Jurkat, Clone E6-1 (cell line): ENCODE measurements at places on chromosomes 6 and 20.

DNA sequence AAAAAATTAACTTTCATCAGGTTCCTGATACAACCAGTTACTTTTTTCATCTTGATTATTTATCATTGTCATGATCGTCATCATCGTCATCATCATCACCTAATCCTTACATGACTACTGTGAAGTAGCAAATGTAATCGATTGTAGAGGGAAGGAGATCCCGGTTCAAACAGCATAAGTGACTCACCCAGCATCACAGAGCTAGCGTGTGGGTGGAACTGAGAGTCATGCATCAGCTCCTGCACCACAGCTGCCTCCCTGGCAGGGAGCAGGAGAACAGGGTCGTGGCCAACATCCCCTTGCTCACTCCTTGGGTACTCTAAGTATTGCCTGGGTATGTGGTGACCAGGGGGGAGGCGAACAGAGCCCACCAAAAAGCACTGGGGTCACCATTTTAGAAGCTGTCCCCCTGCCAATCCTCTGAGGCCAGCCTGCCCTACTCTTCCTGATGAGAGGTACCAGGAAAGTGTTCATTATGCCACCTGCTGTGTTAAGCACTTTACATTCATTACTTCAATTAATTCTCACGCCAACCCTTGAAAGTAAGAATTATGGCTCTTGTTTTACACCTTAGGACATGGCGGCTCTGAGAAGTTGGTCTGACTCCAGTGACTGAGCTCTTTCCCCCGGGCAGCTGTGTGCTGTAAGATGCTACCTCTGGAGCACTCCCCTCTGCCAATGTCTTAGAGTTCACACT lies 425.2 kb downstream of the CD83 start:
- peak; percentile 44 for DNase-seq

- no peak for DNase-seq
These were observed 5.0 kb upstream of the HSPA12B start for GRCh38 chr20:3727401-3728021.

- DNase-seq = no peak
These were observed 129.8 kb upstream of the EDN1 start for GRCh38 chr6:12160326-12160725.

DNA sequence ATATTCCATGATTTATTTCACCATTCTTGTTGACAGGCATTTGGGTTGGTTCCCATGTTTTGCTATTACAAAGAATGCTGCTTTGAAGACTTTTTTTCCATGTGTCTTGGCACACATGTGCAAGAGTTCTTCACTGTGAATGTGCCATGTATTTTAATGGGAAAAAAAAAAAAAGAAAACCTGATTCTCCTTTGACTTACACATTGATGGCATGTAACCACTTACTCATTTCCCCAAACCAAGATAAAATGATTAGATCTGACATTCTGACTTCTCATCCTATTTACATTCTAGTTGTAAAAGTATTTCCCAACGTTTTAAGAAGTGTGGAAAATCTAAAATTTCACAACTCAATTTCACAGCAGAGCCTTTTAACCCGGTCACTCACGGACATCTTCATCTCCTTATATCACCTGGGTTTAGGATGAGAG lies 4.4 kb downstream of the CAP2 start:
- DNase-seq = no peak

DNA sequence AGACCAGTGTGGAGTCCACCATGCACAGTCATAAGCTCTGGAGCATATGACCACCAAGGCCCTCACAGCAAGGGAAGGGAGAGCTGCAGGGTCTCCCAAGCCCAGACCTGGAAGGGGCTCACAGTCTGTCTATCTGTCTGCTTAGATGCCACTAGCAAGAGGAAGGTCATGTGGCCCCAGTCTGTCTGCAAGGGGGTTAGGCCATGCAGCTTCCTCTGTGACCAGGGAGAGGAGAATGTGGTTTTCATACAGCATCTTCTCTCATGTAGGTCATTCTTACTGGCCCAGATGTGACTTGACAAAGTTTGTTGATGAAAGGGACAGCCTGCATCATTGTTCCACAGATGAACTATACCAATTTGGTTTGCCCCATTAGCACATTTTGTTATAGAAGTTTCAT lies 260.8 kb downstream of the FARS2 start:
- DNase-seq = no peak

DNA sequence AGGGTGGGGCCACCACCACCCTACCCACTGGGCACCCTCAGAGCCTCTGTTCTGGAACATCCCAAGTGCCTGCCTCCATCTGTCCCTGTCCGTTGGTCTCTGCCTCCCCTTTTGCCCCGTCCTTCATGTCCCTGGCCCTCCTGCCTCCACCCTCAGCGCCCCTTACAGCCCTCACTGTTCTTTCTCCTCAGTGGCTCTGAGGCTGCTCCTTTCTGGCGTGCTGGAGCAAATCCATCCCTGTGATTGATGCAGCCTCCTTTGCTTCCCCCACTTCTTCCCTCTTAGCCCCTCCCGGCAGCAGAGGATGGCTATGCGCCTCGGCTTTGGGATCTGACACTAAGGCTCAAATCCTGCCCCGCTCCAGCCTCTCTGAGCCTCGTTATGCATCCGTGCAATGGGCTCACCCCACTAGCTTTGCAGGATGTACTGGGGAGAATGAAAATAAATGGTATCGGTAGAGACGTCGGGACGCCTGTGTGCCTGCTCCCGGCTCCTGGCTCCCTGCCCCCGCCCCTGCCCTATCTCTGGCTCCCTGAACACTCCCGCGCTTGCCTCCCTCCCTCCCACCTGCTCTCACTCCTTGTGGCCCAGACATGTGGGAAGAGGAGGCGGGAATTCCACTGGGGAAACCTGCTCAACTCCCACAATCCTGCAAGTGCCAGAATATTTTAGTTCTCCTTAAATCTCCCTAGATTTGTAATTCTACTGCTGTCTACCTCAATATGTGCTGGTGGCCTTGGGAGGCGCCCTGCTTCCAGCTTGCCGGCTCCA lies 13.1 kb downstream of the VSTM2L start:
- no peak for DNase-seq

- DNase-seq = no peak
These were observed 66.2 kb downstream of the ROS1 start for GRCh38 chr6:117359581-117359980.

- DNase-seq = no peak
These were observed 11.7 kb upstream of the PTPRK start for GRCh38 chr6:128532136-128532535.

GRCh38 chr6:11236076-11236750 lies 3.7 kb upstream of the NEDD9 start:
- DNase-seq = no peak

GRCh38 chr6:26216886-26217713 lies 129.9 kb downstream of the HFE start:
- no peak for DNase-seq

GRCh38 chr20:43727980-43728590 lies 1.3 kb upstream of the GTSF1L start:
- no peak for DNase-seq

- DNase-seq = no peak
These were observed 98.5 kb downstream of the PRDM1 start for GRCh38 chr6:106184629-106185028.

- DNase-seq = no peak
These were observed 3.7 kb downstream of the KCNK5 start for GRCh38 chr6:39225543-39225942.

DNA sequence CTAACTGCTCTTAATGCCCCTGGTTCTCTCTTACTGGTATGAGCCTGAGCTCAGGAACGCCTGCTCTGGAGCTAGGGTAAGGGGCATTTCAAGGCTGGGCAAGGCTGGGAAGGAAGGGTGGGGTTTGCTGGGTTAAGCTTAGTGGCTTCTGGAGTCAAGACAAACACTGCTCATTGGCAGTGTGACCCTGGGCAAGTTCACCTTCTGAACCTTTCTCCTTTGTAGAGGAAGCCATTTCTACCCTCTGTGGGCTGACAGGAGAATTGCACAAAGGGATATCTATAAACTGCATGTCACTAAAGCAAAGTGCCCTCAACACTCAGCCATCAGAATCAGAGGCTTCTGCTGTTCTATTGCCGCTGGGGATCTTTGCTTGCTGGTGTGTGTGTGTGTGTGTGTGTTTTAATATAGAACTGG lies 20.3 kb upstream of the LRRN4 start:
- DNase-seq = peak; percentile 57

DNA sequence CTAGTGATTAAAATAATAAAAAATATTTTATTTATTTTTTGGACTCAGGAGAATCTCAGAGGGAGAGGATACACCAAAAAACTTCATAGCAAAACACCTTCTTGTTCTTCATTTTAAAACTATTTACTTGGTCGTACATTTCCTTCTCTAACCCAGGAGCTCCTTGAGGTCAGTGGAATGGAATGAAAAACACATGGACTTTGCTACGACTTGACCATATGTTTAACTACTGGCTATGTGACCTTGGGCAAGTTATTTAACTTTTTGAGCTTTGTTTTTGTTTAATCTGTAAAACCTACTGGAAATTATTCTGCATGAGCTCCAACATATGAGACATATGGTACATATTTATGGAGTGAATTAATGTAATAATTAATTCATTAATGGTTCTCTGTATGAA lies 1005.5 kb upstream of the CITED2 start:
- DNase-seq = no peak

- no peak for DNase-seq
These were observed 26.6 kb downstream of the TFEB start for GRCh38 chr6:41708856-41709255.

GRCh38 chr6:37513155-37513554 lies 13.5 kb upstream of the CCDC167 start:
- no peak for DNase-seq

DNA sequence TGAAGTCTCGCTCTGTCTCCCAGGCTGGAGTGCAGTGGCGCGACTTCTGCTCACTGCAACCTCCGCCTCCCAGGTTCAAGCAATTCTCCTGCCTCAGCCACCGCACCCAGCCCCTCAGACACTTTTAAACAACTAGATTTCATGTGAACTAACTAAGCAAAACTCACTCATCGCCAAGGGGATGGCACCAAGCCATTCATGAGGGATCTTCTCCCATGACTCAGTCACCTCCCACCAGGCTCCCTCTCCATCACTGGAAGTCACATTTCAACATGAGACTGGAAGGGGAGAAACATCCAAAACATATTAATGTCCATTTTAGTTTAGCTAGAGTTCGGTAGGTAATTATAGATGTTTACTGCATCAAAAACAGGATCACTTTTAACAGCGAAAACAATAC lies 95.9 kb upstream of the PRL start:
- no peak for DNase-seq

DNA sequence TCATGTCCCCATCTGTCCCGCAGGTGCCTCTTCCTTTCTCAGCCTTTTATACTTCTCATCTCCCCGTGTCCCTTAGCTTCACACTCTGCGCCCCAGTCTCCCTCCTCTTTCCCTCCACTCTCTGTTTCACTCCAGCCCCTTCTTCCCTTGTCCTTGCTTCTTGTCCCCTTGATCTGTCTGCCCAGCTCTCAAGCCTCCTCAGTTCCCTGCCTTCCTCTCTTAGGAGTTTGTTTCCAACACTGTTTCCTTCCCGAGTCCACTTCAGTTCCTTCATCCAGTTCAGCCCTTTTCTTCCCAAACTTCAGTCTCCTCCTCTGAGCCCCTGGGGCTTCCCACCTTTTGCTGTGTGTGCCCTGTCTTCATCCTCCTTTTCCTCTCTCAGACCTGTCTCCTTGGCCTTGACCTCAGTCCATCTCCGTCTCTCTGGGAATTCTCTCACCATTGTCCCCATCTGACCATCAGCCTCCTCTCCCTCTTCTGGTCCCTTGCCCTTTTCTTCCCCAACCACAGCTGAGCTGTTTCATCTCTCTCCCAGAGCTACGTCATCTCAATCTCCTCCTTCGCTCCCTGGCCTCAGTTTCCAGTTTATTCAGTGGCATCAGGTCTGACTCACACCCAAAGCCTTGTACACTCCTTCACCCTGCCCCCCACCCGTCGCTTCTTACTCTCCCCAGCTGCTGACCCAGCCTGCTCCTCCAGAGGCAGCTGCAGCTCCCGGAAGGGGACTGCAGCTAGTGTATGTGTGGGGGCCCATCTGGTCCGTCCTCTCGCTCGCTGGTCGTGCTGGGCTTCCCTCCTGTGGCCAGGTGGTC lies 2.7 kb upstream of the DDR1 start:
- no peak for DNase-seq

- DNase-seq = no peak
These were observed 22.9 kb downstream of the QKI start for GRCh38 chr6:163437466-163437865.

DNA sequence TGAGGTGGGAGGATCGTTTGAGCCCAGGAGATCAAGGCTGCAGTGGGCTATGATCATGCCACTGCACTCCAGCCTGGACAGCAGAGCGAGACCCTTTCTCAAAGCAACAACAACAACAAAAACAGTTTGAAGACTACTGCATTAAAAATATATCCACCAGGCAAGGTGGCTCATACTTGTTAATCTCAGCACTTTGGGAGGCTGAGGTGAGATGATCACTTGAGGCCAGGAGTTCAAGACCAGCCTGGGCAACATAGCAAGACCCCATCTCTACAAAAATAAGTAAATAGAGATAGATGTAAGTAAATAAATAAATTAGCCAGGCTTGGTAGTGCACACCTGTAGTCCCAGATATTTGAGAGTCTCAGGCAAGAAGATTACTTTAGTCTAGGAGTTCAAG lies 12.5 kb downstream of the ZNF76 start:
- no peak for DNase-seq

GRCh38 chr6:25181923-25182322 lies 97.3 kb upstream of the CARMIL1 start:
- DNase-seq = no peak

DNA sequence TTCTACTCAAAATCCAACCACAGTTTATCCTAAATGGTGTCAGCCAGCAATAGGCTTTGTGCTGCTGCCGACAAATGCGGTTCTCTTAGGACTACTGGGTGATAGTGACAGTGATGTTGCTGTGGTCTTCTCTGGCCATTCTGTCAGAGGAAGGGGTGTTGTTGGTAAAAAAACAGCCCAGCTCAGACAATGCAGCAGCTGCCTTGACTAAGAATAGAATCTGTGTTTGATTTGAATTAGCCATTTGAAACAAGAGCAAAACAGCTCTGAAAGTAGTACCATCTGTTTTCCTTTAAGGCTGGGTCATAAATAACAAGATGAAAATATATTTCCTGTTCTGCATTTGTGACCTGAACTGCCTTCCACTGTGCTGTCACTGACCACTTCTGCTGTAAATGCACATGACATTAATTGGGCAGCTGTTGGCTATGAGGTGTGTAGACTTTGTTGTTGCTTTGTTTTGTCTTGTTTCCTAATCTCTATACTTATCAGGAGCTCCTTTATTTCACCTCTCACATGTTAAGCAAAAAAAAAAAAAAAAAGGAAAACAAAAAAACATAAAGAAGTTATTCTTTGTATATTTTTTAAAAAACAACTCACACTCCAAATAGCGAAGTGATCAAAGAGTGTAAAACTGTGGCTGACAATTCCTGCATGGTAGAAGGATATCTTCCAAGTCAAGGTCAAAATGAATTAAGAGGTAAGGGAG lies 497.8 kb upstream of the ARID1B start:
- DNase-seq = no peak

GRCh38 chr20:41327178-41327577 lies 9.6 kb upstream of the ZHX3 start:
- DNase-seq = no peak

GRCh38 chr6:99402448-99402847 lies 8.5 kb upstream of the COQ3 start:
- DNase-seq = no peak
